ENCODE measurements at places on chromosomes 7 and 10. TPM values are rescaled to one million over a fixed set of nuclear protein-coding genes. Genes with fewer than 3 reads are reported as not detected.
A peak's percentile ranks its signal among the peaks of the same experiment; 100 is the strongest.

DNA sequence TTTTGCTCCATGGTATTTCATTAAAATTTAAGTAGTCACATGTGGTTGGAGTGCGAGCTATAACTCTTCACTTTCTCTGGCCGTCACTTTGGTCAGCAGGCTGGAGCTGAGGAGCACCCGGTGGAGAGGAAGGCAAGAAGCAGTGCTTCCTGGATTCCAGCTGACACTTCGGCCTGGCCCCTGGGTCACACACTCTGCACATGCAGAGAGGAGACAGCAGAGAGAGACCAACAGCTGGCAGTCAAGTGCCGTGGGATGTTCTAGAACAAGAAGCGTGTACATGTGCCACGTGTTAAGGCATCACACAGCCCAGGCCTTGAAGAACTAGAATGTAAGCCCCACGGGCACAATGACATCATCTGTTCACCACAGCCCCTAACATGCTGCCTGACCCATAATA is 30.1 kb downstream of the PSAP start:
- no peak overlapping the region for H3K4me3 ChIP-seq
- H3K36me3 ChIP-seq: peaks cover 55% of the 10 kb centered on the region
- H3K4me1 ChIP-seq: no peaks in the 10 kb centered on the region

Gene STEAP1B
- total RNA-seq: 8.7 TPM

- H3K4me3 ChIP-seq: no peak overlapping the region
- no peak for DNase-seq
- H3K27ac ChIP-seq: no peak overlapping the region
- no peaks in the 10 kb centered on the region for H3K4me1 ChIP-seq
- no peaks in the 10 kb centered on the region for H3K27me3 ChIP-seq
Measured at GRCh38 chr10:122656741-122657140, 42.9 kb downstream of the C10orf120 start.

Gene CDH23
- total RNA-seq: 1.9 TPM

Gene AKR1C4
- not detected for total RNA-seq

DNA sequence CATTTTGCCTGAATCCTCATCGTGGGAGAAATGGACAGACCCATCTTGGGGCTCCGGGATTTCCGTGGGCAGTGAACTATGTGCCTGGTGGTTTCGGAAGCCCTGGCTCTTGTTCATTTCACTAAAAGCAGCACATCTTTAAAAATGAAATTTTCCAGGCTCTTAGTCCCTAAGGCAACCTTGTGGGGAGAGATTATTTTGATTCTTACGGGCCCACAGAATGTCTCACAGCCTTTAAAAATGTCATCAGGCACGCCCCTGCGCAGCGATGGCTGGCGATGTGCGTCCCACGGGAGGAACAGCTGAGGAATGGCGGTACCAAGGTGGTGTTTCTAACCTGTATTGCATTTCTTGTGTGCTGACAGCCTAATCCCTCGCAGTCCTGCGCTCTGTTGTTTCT is 189.7 kb downstream of the CCDC3 start:
- no peak for DNase-seq
- H3K27me3 ChIP-seq: no peaks in the 10 kb centered on the region

- no peaks in the 10 kb centered on the region for H3K27me3 ChIP-seq
- H3K27ac ChIP-seq: no peak overlapping the region
- no peaks in the 10 kb centered on the region for H3K36me3 ChIP-seq
- no peak overlapping the region for H3K4me3 ChIP-seq
Measured at GRCh38 chr7:80026766-80027165, 107.9 kb upstream of the GNAI1 start.

Gene FBXL13
- total RNA-seq: 1.2 TPM

Gene AKAP9
- 26.3 TPM for total RNA-seq

GRCh38 chr10:100774223-100774622 is 28.8 kb downstream of the PAX2 start:
- no peak overlapping the region for H3K27ac ChIP-seq
- H3K4me3 ChIP-seq: no peak overlapping the region
- H3K4me1 ChIP-seq: peaks cover 10% of the 10 kb centered on the region
- no peaks in the 10 kb centered on the region for H3K27me3 ChIP-seq
- H3K36me3 ChIP-seq: no peaks in the 10 kb centered on the region
- DNase-seq: no peak

DNA sequence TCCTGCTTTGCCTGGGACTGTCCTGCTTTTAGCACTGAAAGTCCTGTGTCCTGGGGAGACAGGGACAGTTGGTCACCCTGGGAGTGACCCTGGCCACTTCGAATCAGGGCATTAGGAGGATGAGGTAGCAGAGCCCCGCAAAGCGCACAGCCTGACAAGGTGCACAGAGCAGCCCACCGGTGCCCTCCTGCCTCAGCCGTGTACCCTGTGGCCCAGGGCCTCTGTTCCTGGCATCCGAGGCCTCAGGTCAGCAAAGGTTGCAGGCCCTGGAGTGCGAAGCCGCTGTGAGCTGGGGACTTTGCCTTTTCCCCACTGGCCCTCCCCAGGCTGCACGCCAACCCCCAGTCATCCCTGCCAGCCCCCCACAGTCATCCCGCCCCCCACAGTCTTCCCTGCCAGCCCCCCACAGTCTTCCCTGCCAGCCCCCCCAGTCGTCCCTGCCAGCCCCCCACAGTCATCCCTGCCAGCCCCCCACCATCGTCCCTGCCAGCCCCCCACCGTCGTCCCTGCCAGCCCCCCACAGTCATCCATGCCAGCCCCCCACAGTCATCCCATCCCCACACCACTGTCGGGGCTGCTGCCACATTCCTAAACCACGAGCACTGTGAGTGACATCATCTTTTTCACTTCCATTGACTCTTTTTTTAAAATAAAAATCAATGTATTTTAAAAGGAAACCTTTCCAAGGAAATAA is 91.8 kb downstream of the RGS10 start:
- no peak overlapping the region for H3K27ac ChIP-seq
- H3K4me1 ChIP-seq: peaks cover 5% of the 10 kb centered on the region
- no peaks in the 10 kb centered on the region for H3K27me3 ChIP-seq
- DNase-seq: no peak

Gene SUN1
- total RNA-seq: 105 TPM

DNA sequence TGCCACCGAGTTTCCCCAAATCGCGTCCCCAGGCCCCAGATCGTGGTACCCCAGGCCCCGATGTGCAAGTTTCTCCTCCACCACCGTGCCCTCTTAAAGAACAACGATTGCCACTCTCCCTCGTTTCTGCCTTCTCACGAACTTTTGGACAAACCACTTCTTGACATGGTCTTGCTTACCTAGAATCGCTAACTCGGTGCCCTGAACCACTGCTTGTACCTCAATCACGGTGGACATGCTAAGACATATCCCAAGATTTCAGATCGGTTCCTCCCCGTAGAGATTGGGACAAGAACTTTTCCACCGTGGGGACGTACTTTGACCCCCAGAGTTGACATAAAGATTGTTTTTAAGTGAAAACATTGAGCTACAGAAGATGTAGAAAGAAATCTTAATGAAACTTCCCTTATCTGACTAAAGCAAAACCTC is 477 bp upstream of the ZC3HAV1 start:
- H3K27me3 ChIP-seq: peaks cover 6% of the 10 kb centered on the region
- H3K27ac ChIP-seq: no peak overlapping the region
- peaks cover 5% of the 10 kb centered on the region for H3K4me1 ChIP-seq
- no peaks in the 10 kb centered on the region for H3K36me3 ChIP-seq
- peak overlapping the region; percentile 95 for H3K4me3 ChIP-seq

- no peaks in the 10 kb centered on the region for H3K4me1 ChIP-seq
- no peaks in the 10 kb centered on the region for H3K27me3 ChIP-seq
- H3K4me3 ChIP-seq: no peak overlapping the region
- no peak for DNase-seq
- H3K27ac ChIP-seq: no peak overlapping the region
Measured at GRCh38 chr10:126804396-126804795, 100.8 kb upstream of the DOCK1 start.

Gene ABCB1
- 0.88 TPM for total RNA-seq

Gene SEMA3A
- total RNA-seq: 42.3 TPM

GRCh38 chr7:43377196-43377960 is 205.5 kb upstream of the STK17A start:
- no peak overlapping the region for H3K27ac ChIP-seq
- H3K4me1 ChIP-seq: peaks cover 3% of the 10 kb centered on the region
- H3K27me3 ChIP-seq: no peaks in the 10 kb centered on the region
- H3K36me3 ChIP-seq: no peaks in the 10 kb centered on the region

- H3K36me3 ChIP-seq: no peaks in the 10 kb centered on the region
- no peaks in the 10 kb centered on the region for H3K27me3 ChIP-seq
- no peak overlapping the region for H3K4me3 ChIP-seq
- no peak for DNase-seq
- no peak overlapping the region for H3K27ac ChIP-seq
Measured at GRCh38 chr10:19775296-19775695, 40.9 kb upstream of the PLXDC2 start.

Gene PURB
- 22.7 TPM for total RNA-seq

DNA sequence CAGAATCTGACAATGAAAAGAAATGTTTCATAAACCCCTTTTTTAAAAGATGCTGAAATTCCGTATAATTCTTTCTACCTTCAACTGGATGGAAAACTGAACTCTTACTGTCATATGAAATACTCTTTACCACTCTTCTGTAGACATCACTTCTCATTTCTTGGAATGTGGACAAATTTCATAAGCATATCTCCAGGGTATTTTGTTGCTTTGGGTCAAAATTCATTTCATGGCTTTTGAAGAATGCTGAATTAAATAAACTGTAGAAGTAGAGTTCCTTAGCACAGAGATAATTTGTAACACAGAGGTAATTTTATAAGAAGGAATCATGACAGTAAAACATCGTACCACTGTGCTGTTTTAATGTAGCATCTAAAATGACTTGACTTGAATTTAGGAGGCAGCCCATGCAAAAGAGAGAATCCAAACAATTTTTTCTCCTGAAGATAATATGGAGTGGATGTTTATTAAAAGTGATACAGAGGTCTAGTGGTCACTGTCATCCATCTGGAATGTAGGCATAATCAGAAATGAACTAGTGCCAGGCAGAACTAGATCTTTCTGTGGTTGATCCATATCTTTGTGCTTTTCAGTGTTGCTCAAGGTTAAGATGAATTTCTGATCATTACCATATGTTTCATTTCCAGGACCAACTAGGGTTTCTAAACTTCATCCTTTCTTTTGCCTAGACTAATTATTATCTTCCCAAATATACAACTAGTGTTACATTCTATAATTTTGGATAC is 492.0 kb downstream of the KIF20B start:
- no peaks in the 10 kb centered on the region for H3K27me3 ChIP-seq
- DNase-seq: no peak
- H3K4me3 ChIP-seq: no peak overlapping the region
- no peak overlapping the region for H3K27ac ChIP-seq
- no peaks in the 10 kb centered on the region for H3K4me1 ChIP-seq

DNA sequence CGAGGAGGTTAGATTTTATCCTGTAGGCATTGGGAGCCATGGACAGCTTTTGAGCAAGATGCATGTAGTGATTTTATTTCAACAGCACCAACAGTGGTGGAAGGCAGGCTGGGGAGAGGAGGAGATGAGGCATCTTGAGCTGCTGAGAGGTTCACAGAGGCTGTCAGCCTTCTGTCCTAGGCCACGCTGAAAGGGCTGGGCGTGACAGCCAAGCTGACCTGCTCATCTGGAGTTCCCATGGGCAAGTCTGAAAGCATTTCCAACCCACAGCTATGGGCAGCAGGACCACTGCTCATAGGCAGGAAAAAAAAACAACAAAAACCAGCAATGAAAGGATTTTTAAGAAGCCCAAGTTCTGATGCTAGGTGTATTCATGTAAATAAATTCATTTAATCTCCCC is 7.7 kb downstream of the NEURL1 start:
- H3K4me3 ChIP-seq: no peak overlapping the region
- no peak for DNase-seq
- H3K27me3 ChIP-seq: no peaks in the 10 kb centered on the region
- no peak overlapping the region for H3K27ac ChIP-seq

- H3K4me1 ChIP-seq: peaks cover 2% of the 10 kb centered on the region
- H3K27ac ChIP-seq: no peak overlapping the region
- H3K27me3 ChIP-seq: no peaks in the 10 kb centered on the region
- DNase-seq: no peak
- H3K4me3 ChIP-seq: no peak overlapping the region
Measured at GRCh38 chr10:16964576-16965343, 147.5 kb upstream of the RSU1 start.

GRCh38 chr7:50292763-50293162 is 11.8 kb upstream of the IKZF1 start:
- no peaks in the 10 kb centered on the region for H3K4me1 ChIP-seq
- H3K27me3 ChIP-seq: no peaks in the 10 kb centered on the region
- DNase-seq: no peak
- no peaks in the 10 kb centered on the region for H3K36me3 ChIP-seq
- no peak overlapping the region for H3K4me3 ChIP-seq
- no peak overlapping the region for H3K27ac ChIP-seq

DNA sequence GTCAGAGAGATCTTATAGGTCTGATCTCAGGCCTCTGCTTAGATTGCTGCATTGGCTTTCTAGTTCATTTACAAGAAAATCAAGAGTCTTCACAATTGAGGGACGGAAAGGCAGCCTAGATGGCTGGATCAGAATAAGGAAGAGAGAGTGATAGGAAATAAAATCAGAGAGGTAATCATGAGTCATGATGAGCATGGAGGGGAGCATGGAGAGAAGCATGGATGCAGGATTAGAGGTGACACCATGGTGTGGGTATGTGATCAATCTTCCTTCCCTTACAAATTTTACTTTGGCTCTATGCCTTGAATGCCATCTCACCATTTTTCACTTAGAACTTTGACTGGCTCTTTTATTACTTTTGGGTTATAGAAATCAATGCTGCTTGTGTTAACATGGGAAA is 1.4 kb downstream of the BCCIP start:
- DNase-seq: no peak
- no peaks in the 10 kb centered on the region for H3K27me3 ChIP-seq
- no peak overlapping the region for H3K27ac ChIP-seq
- peaks cover 25% of the 10 kb centered on the region for H3K36me3 ChIP-seq

DNA sequence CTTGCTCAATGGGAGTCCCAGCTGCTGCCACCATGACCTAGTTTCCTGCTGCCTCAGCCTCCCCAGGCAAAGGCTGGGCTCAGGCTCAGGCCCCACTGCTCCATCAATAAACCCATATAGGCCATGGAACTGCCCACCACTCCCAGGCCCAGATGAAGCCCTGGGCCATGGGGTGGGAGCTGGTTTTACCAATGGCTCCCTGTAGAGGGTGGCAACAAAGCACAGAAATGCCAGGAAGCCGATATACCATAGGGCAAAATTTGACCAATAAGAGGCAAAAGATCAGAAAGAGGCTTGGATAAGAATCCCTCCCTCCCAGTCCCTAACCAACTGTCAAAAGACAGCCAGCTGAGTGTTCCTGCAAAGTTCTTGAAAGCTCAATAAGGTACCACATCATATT is 101.8 kb upstream of the DOCK1 start:
- peaks cover 3% of the 10 kb centered on the region for H3K4me1 ChIP-seq
- H3K27me3 ChIP-seq: no peaks in the 10 kb centered on the region
- no peak overlapping the region for H3K27ac ChIP-seq
- no peak overlapping the region for H3K4me3 ChIP-seq

Gene CCSER2
- 32.4 TPM for total RNA-seq

Gene TCAF2
- total RNA-seq: 0.31 TPM

Gene SLC13A4
- total RNA-seq: 3.7 TPM

Gene GNAT3
- total RNA-seq: not detected

Gene AMZ1
- total RNA-seq: 1.4 TPM

GRCh38 chr7:103936558-103936957 is 52.9 kb downstream of the RELN start:
- no peak overlapping the region for H3K4me3 ChIP-seq
- no peaks in the 10 kb centered on the region for H3K36me3 ChIP-seq
- H3K27ac ChIP-seq: no peak overlapping the region
- no peak for DNase-seq
- H3K4me1 ChIP-seq: no peaks in the 10 kb centered on the region

Data from H1 (cell line).